ENCODE measurements at places on chromosomes 2 and 18.

DNA sequence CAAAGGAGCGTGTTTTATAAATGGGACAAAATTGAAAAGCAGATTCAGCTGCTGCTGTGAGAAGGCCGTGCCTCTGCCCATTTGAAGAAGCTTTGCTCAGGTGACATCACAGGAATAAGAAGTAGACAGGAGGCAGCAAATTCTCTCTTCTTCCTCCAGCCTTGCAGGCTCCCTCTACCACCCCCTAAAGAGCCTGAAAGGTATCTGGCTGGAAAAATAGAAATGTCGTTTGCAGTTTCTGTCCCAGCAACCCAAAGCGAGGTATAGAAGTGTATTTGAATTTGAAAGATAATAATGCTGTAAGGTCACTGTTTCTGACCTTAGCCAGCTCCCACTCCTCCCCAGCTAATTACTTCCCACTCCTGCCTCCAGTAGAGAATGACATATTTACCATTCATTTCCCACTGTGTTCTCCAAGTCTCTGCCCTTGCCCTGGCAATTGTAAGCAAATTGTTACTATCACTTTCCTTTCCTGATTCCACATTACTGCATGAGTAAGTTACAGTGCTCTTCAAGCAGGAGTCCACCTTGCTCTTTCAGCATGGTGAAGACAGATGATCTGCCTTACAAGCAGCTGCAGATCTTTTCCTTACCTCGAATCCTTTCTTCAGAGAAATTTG is 56.8 kb upstream of the RASGRP3 start:
- H3K4me3 ChIP-seq: no peak overlapping the region
- no peak overlapping the region for H3K27ac ChIP-seq
- no peak for DNase-seq

DNA sequence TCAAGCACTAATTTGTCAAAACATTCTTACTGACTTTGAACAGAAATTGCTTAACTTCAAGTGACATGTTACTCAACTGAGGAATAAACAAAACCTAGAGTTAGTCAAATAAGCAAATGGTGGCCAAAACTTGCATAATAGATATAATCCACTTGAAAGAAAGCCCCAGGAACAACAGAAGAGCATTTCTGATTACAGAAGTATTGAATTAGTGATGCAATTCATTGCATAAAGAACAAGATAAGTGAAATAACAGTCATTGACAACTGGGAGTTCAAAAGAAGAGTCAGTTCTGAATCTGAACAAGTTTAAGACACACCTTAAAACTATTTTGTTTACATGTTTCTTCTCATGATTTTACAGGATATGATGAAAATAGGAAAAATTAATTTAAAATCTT is 30.8 kb downstream of the COBLL1 start:
- no peaks in the 10 kb centered on the region for H3K4me1 ChIP-seq
- DNase-seq: no peak
- no peak overlapping the region for H3K4me3 ChIP-seq

GRCh38 chr2:191158747-191159146 is 8.0 kb upstream of the STAT4 start:
- H3K4me1 ChIP-seq: no peaks in the 10 kb centered on the region
- no peak overlapping the region for H3K4me3 ChIP-seq
- no peaks in the 10 kb centered on the region for H3K27me3 ChIP-seq
- H3K36me3 ChIP-seq: no peaks in the 10 kb centered on the region
- no peak overlapping the region for H3K27ac ChIP-seq

DNA sequence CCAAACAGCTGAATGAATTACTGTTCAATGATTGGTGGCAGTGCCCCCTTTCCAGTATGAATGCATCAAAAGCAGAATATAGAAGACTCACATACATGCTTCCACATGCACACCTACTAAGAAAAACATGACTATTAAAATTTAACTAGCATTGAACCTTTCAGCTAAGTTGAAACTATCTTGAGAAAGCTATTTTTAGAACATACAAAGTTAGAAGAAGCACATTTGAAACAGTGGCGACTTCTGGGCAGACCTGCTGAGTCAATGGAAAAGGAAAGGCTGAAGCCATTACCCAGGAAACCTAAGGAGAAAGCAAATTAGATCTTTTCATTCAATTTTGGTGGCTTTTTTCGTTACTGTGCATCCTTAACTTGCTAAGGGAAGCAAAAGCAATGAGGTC is 55.9 kb downstream of the PLA2R1 start:
- H3K36me3 ChIP-seq: no peaks in the 10 kb centered on the region
- no peaks in the 10 kb centered on the region for H3K4me1 ChIP-seq
- H3K4me3 ChIP-seq: no peak overlapping the region
- H3K27ac ChIP-seq: no peak overlapping the region

GRCh38 chr18:33062834-33063364 is 290.1 kb upstream of the KLHL14 start:
- no peaks in the 10 kb centered on the region for H3K36me3 ChIP-seq
- no peak overlapping the region for H3K27ac ChIP-seq
- H3K27me3 ChIP-seq: no peaks in the 10 kb centered on the region
- H3K4me1 ChIP-seq: no peaks in the 10 kb centered on the region
- H3K4me3 ChIP-seq: no peak overlapping the region

- H3K27ac ChIP-seq: no peak overlapping the region
- no peaks in the 10 kb centered on the region for H3K36me3 ChIP-seq
- no peaks in the 10 kb centered on the region for H3K4me1 ChIP-seq
- no peaks in the 10 kb centered on the region for H3K27me3 ChIP-seq
- H3K4me3 ChIP-seq: no peak overlapping the region
Observed at GRCh38 chr2:99634234-99634633, 144.4 kb upstream of the REV1 start.

GRCh38 chr2:173347305-173348168 is 7.1 kb upstream of the CDCA7 start:
- no peak for DNase-seq
- H3K27ac ChIP-seq: no peak overlapping the region
- no peaks in the 10 kb centered on the region for H3K36me3 ChIP-seq
- no peaks in the 10 kb centered on the region for H3K4me1 ChIP-seq
- no peaks in the 10 kb centered on the region for H3K27me3 ChIP-seq
- no peak overlapping the region for H3K4me3 ChIP-seq

- no peaks in the 10 kb centered on the region for H3K27me3 ChIP-seq
- peaks cover 39% of the 10 kb centered on the region for H3K4me1 ChIP-seq
- no peak overlapping the region for H3K27ac ChIP-seq
- H3K36me3 ChIP-seq: no peaks in the 10 kb centered on the region
Observed at GRCh38 chr2:28665041-28665704, 86.5 kb upstream of the PPP1CB start.

DNA sequence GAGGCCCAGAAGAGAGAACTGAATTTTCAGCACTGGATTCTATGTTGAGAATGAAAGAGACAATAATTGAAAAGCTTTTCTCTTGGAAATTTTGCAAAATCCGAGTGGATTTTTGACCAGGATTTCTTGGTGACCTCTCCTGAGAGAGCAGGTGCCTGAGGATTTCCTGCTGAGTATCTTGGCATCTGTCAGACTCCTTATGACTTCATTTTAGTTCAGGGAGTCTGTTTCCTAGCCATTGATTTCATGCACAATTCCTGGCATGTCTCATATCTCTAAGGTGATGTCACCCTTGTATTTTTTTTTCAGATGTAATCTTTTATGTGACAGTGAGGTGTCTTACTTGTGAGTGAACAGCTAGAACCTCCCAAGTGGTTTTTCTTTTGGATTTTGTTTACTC is 195.9 kb downstream of the NEDD4L start:
- H3K4me1 ChIP-seq: peaks cover 20% of the 10 kb centered on the region
- no peak overlapping the region for H3K4me3 ChIP-seq
- no peaks in the 10 kb centered on the region for H3K27me3 ChIP-seq
- DNase-seq: peak; percentile 49

DNA sequence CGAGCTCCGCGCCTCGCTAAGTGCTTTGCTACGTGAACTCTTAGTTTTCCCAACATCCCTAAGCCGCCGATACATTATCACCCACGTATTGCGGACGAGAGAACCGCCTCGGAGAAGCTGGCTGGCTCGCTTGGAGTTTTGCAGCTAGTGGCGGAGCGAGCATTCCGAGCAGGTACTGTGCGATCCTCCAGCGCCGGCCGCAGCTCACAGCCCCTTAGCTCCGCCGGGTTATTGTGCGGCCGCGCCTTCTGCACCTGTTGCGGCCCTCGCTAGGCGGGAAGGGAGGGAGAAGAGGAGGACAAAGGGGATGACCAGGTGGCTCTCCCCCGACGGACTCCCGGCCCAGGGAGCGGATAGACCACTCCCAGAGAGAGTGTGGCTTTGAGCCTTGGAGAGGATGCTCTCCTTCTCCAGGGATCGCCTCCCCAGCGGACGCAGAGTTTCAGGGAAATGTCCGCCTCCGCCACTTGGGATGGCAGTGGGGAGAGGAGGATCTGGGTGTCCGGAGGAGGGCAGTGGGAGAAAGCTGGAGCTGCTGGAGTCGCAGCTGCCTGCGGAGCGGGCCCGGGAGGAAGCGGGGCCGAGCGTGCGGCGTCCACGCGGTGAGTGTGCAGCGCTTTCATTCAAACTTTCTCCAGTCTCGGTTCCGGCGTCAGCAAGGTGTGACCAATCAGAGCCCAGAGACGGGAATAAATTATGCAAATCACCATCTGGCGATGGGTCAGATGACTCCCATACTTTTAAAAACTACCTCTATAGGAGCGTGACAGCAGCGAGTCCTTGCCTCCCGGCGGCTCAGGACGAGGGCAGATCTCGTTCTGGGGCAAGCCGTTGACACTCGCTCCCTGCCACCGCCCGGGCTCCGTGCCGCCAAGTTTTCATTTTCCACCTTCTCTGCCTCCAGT is at the start of gene LIPG:
Gene LIPG, plus strand, starts transcription at position 769 of the 905 bp plus-strand sequence. CDS start 252 bp downstream, outside the sequence.
- no peaks in the 10 kb centered on the region for H3K36me3 ChIP-seq
- peak within 1 kb of the TSS; percentile 71 for H3K4me3 ChIP-seq
- peak; percentile 76 for DNase-seq
- peaks cover 6% of the 10 kb centered on the region for H3K4me1 ChIP-seq

DNA sequence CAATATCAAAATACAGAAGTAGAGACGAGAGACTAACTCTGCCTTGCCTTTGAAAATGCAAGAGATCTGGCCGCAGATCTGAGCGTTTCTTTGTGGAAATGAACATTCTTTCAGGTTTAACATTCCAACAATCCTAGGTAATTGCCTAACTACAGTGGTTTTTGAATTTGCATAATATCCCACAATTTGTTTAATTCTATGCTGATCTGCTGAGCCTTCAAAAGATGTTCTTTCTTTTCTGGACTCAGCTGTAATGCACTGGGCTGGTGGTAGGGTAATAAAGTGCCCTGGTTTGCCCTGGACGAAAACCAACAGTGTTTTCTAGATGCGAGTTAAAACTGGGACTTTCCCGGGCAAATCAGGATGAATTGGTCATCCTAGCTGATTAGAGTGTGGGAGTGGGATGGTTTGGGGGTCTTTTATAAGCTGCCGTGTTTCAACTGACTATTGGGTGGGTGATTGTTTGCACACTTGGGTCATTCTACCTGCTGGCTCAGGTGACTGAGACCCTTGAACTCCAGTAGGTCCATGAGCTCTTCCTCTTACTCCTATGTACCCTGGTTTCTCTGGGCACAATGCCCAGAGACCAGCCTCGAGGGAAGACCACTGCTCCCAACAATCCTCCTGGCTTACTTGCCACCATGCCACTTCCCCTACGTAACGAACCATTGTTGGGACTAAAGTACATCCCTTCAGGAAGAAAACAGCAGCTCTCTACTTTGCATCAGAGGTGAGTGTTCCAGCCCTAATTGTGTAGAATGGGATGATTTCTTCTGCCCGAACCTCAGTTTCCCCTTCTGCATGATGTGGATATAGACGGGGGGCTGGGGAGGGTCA is 3.4 kb upstream of the PAX8 start:
- H3K4me3 ChIP-seq: no peak overlapping the region
- peaks cover 35% of the 10 kb centered on the region for H3K4me1 ChIP-seq
- no peaks in the 10 kb centered on the region for H3K36me3 ChIP-seq
- DNase-seq: no peak

- H3K27ac ChIP-seq: no peak overlapping the region
- no peaks in the 10 kb centered on the region for H3K4me1 ChIP-seq
- DNase-seq: no peak
- H3K4me3 ChIP-seq: no peak overlapping the region
- no peaks in the 10 kb centered on the region for H3K27me3 ChIP-seq
Observed at GRCh38 chr2:177542396-177542795, 149.8 kb downstream of the AGPS start.

DNA sequence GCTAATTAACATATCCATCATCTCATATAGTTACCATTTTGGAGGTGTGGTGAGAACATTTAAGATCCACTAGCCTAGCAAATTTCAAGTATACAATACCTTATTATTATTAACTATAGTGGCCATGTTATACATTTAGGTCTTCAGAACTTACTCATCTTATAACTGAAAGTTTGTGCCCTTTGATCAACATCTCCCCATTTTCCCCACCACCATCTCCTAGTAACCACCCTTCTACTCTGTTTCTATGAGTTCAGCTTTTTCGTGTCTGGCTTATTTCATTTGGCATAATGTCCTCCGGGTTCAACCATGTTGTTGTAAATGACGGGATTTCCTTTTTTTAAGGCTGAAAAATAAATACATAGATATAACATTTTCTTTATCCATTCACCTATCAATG is 15.9 kb downstream of the NEURL3 start:
- DNase-seq: no peak
- H3K27me3 ChIP-seq: no peaks in the 10 kb centered on the region
- no peak overlapping the region for H3K27ac ChIP-seq
- H3K4me1 ChIP-seq: peaks cover 6% of the 10 kb centered on the region
- H3K36me3 ChIP-seq: no peaks in the 10 kb centered on the region

DNA sequence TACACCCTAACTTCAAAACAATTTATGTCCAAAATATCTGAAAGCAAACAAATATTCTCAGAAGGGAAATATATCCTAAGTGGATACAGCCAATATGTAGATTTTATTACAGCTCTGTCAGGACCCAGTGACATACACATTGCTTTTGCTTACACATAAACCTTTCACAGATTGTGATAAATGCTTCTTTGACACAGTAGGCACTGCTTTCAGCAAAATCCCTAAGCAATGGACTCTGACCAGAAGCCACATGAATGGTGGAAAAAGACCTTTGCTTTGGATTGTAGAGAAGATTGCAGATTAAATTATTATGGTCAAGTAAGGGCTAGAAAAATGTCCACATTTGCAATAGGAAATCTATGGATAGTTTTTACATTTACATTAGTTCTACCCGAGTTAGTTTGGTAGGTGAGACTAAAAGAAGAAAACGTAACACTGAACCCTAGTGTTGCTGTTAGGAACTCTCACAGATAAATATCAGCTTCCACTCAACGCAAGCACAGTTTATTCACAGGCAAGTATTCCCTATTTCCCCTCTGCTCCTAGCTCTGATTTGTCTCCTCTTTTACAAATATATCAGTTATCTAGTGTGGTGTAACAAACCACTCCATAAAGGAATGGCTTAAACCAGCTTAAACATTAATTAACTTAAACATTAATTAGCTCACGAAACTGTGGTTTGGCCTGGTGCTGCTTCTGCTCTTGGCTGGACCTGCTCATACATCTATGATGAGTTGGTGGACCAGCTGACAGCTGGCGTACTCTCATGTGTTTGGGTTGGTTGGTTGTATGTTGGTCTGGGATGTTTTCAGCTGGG is 23.6 kb upstream of the SERPINE2 start:
- no peaks in the 10 kb centered on the region for H3K4me1 ChIP-seq
- H3K27me3 ChIP-seq: no peaks in the 10 kb centered on the region

- no peaks in the 10 kb centered on the region for H3K27me3 ChIP-seq
- H3K27ac ChIP-seq: no peak overlapping the region
- H3K36me3 ChIP-seq: no peaks in the 10 kb centered on the region
- no peaks in the 10 kb centered on the region for H3K4me1 ChIP-seq
- H3K4me3 ChIP-seq: no peak overlapping the region
- DNase-seq: no peak
Observed at GRCh38 chr18:35682281-35682867, 100.8 kb downstream of the GALNT1 start.

- H3K4me3 ChIP-seq: no peak overlapping the region
- no peak overlapping the region for H3K27ac ChIP-seq
- no peaks in the 10 kb centered on the region for H3K4me1 ChIP-seq
- no peaks in the 10 kb centered on the region for H3K27me3 ChIP-seq
- no peaks in the 10 kb centered on the region for H3K36me3 ChIP-seq
Observed at GRCh38 chr2:43266711-43267111, 40.3 kb upstream of the ZFP36L2 start.

Data from PC-3 (cell line).